Non-pigmented ciliary epithelial cell (primary cell): ENCODE measurements at places on chromosomes 1 and 21.

- no peak for DNase-seq
These were observed 17.2 kb upstream of the CLIC6 start for GRCh38 chr21:34651642-34652041.

GRCh38 chr1:99577313-99577712 lies 68.6 kb upstream of the PALMD start:
- DNase-seq, result no peak

DNA sequence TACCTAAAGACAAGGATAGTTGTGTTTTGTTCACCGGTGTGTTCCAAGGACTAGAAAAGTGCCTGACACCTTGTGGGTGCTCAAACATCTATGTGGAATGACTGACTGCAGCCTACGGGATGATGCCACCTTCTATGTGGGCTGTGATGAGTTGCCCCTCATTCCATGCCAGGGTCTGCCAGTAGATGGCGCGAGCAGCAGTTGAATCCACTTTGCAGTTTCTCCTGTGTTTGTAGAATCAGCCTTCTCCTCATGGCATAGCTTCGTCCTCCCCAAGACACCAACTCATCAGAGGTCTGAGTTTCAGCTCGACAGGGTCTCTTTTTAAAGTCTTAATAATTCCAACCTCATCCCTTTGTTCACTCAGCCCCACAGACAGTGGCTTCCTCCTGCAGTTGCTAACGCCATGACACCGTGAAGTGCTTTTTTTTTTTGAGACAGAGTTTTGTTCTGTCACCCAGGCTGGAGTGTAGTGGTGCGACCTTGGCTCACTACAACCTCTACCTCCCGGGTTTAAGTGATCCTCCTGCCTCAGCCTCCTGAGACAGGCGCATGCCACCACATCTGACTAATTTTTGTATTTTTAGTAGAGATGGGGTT lies 133.7 kb downstream of the CAPN8 start:
- peak; percentile 1 for DNase-seq

DNA sequence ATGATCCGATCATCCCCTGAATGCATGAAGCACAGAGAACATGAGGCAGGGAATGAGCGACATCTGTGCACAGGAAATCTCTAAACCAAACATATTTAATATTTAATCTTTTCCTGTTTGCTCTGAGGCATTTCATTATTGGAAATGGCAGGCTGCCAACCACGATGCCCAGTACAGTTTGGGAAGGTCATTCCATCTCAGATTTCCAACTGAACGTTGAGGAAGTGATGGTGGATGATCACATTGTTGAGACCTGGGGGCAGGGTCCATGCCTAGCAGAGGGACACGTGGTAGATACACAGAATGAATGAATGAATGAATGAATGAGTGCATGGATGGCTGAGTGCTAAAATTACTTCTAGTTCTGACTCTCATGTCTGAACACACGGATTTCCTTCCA lies 15.9 kb upstream of the FASLG start:
- no peak for DNase-seq

DNA sequence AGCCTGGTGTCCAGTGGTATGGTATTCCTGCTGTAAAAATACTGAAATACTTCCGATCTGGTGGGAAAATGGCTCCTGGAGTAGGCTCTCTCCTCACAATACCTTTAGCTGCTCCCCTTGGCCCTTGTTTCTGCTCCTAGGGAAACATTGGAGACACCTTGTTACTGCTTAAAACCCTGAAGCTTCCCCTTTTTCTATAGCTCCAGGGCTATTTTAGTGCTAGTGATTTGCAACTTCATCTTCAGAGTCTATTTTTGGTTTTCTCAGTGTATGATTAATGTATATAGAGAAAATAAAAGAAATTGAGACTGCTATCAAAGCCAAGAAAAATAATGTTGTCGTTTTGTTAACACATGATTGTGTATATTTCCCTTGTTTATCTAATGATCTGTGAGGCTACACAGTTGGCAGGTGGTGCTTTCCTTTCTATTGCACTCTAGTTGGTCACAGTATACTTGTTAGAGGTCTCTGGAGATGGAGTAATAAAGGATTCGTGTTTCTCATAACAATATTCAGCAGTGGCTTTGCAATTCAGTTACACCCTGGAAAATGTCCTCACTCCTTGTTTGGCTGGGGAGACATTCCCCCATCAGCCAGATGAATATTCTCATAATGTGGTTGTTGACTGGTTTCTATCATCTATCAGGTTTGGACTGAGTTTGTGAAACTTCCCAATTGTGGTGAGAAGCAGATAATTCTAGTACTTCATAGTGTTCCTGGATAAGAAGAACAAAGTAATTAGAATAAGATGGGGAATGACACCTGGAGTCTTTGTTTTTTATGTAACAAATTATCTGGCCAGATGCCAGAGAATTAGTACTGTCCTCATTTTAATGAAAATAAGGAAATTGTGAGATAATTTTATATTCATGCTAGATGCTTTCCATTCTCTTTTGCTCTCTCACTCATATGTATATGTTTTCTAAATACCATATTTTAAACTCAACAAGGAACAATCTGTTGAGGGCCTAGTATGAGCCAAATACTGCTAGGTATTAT lies 44.8 kb upstream of the CACYBP start:
- no peak for DNase-seq

GRCh38 chr1:54493608-54494007 lies 54.4 kb upstream of the ACOT11 start:
- no peak for DNase-seq

- no peak for DNase-seq
These were observed 130.1 kb downstream of the TGFB2 start for GRCh38 chr1:218475275-218475674.

DNA sequence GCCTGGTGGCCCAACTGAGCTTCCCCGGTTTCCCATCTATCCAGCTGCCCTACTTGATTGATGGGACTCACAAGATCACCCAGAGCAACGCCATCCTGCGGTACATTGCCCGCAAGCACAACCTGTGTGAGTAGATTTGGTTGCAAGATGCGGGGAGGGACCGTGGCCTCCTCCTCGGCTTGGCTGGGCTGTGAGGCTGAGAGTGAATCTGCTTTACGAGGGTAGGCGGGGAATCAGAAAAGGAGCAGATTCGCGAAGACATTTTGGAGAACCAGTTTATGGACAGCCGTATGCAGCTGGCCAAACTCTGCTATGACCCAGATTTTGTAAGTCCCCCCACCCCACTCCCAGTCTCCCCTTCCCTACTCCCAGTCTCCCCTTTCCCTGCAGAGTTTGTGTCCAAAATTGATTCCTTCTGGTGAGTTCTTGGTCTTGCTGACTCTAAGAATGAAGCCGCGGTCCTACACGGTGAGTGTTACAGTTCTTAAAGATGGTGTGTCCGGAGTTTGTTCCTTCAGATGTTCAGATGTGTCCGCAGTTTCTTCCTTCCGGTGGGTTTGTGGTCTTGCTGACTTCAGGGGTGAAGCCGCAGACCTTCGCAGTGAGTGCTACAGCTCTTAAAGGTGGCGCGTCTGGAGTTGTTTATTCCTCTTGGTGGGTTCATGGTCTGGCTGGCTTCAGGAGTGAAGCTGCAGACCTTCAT lies 1.5 kb downstream of the GSTM2 start:
- no peak for DNase-seq

GRCh38 chr1:184482136-184482535 lies 95.3 kb downstream of the C1orf21 start:
- DNase-seq, result no peak

- no peak for DNase-seq
These were observed 11.0 kb downstream of the AGTRAP start for GRCh38 chr1:11746795-11747487.

DNA sequence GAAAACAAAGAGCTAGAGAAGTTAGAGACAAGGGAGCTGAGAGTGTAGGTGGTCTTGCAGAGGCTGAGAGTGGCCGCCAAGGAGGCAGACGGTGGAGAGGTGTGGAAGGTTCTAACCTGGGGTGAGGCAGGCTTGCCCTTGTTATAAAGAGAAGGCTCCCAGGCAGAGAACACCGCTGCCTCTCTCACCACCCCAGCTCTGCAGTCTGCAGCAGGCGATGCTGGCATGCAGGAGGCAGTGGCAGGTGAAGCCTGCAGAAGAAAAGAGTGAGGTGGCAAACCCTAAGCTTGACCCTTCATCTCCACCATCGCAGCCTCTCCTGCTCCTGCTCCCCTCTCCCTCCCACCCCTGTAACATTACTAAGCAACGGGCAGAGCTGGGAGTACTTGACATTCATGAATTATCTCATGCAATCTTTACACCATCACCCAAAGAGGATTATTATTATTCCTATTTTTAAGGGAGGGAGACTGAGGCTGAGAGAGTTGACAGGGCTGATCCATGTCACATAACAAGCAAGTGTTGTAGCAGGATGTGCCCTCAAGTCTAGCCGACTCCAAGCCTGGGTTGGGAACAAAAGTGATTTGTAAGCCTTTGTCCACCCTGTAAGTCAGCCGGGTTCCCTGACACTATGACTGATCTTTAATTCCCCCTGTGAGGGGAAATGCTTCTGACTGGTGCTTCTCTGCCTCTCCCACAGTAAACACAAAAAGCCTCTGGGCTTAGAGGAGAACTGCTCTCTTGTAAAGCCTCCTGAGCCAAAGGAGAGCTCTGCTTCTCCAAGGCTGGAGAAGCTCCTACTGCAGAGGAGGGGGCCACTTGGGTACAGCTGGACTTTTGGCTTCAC lies 36.1 kb downstream of the KANK4 start:
- no peak for DNase-seq

- DNase-seq, result no peak
These were observed 27.5 kb downstream of the TFAP2E start for GRCh38 chr1:35600593-35600992.

DNA sequence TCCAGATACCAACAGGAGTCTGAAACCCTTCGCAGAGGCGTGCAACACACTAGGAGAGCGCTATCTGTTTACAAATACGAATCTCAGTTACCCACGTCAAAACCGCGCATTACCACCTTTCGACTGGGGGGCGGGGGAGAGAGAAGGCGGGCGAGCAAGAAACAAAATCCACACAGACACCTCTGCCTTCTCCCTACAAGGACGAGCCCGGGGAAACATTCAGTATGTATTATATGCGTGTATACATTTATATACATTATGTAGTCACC lies 722 bp downstream of the TUT4 start:
- peak; percentile 19 for DNase-seq

DNA sequence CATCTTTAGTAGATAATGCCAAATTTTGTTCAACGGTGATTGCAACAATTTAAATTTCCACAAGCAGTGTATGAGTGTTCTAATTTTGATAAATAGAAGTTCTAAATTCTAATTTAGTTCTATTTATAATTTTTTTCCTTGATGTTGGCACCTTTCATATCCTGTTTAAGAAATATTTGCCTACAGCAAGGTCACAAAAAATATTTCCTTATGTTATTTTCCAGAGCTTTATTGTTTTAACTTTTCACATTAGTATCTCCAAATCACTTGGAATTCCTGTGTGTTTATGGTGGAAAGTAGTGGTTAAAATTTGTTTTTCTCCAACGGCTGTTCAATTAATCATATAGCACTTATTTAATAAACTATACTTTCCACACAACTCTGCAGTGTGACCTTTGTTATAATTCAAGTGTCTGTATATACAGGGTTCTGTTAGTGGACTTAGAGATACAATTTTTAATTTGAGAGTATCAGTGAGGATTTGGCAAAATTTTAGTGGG lies 94.3 kb upstream of the CD55 start:
- no peak for DNase-seq

DNA sequence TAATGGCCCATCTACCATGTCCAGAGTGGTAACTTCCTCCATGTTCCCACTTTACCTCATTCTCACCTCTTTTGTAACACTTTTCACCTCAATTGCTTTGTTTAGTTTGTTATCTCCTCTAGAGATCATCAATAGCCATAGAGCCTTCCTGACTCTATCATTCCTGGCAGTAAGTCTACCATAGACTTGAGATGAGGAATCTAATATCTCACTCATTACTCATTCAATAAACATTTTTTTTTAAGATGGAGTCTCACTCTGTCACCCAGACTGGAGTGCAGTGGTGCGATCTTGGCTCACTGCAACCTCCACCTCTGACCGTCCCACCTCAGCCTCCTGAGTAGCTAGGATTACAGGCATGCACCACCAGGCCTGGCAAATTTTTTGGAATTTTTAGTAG lies 7.1 kb downstream of the NMNAT2 start:
- no peak for DNase-seq

DNA sequence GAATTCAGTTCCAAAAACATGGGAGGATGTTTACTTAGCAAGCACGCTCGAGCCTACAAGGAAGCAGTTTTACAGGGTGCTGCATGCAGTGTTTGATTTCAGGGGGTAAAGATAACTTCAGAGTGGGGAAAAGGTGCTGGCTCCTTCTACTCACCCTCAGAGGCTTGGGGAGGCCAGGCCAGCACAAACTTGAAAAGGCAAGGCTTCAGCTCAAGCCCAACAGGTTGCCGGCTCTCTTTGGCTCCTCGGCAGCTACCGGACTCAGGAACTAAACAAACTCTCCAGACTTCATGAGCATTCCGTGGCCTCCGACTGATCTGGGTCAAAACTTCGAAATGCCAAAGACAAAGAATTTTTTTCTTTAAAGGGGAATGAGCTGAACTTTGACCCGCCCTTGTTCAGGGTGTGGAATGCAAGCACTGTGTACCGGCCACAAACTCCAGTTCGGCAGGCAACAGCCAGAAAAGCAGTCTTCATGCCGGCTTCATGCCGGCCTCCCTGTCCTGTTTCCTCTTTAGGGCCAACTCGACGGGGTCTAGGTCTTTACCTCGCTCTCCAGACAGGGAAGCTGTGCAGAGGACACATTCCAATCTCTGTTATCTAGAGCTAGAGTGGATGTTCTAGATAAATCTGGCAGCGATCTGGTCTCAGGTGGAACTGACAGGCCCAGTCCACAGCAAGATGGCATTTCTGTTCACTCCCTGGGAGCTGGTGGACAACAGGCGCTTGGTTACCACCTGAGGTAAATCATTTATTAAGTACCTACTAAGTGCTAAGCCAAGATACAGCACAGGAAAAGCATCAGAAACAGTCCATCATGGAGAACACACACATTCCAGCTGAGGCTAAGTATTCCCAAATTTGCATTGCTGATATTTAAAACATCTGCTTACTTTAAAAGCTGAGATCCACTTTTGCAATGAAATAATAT lies 75.0 kb downstream of the CD46 start:
- DNase-seq, result no peak

- DNase-seq, result no peak
These were observed 1.7 kb downstream of the CEP170 start for GRCh38 chr1:243253211-243253925.

DNA sequence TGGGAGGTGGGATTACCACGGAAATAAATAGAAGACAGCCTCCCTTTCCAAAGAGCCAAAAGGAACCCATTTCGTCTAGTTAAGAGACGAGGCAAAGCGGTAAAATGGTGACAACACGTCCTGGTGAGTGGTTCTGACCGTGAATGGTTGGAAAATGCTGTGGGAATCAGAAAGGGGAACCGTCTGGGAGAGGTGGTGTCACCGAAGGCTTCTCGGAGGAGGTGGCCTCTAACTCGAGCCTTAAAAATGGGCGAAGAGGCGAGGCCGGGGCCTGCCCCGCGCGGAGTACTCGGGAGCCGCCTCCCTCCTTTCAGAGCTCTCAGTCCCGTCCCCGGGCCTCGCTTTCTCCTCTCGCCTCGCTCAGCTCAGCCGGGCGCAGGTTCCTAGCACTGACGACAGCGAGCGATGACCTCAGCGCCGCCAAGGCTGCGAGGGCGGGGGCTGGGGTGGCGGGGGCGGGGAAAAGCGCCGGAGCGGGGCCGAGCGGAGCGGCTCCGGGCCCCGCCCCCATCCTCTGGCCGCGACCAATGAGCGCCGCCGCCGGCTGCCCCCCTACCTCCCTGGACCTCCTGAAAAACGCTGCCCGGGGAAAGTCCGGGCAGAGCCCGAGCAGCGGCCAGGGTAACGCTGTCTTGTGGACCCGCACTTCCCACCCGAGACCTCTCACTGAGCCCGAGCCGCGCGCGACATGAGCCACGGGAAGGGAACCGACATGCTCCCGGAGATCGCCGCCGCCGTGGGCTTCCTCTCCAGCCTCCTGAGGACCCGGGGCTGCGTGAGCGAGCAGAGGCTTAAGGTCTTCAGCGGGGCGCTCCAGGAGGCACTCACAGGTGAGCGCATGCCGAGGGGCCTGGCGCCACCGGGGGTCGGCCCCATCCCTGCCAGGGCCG lies at the start of gene BTG2:
Gene BTG2, plus strand, starts transcription at position 601 of the 890 bp plus-strand sequence. Its CDS starts 88 bp downstream, at position 689.
- DNase-seq, result no peak
